Activated CD4-positive, alpha-beta memory T cell treated with anti-CD3 and anti-CD28 coated beads, Interleukin-2, amount 10 ng/mL, durations not matched to agents 7 days and 5 days (primary cell): ENCODE measurements at places on chromosomes 1 and 21. TPM values are rescaled to one million over a fixed set of nuclear protein-coding genes. Genes with fewer than 3 reads are reported as not detected.

The C8A gene
- not detected for total RNA-seq

- no peak for DNase-seq
Measured at GRCh38 chr21:16420031-16420724, 690.4 kb downstream of the USP25 start.

DNA sequence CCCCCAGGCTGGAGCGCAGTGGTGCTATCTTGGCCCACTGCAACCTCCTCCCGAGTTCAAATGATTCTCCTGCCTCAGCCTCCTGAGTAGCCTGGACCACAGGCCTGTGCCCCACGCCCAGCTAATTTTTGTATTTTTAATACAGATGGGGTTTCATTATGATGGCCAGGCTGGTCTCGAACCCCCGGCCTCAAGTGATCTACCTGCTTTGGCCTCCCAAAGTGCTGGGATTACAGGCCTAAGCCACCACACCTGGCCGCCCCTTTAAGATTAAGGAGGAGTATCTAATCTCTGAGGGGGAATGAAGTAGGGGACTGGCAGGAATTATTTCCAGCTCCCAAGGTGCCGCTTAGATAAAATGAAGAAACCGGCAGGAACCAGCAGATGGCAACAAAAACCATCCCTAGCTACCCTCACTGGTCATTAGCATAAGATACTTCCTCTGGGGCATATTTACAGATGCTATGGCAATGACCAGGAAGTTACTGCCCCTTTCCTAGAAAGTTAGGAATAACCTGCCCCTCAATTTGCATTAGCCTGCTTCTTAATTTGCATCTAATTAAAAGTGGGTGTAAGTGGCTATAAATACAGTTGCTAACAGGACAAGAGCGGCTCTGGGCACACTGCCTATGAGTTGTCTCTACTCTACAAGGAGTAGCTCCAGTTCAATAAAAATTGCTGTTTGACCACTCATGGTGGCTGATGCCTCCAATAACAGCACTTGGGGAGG, 7.1 kb upstream of the NSUN4 start:
- DNase-seq = no peak

- DNase-seq = no peak
Measured at GRCh38 chr1:161510477-161510876, 5.2 kb downstream of the FCGR2A start.
